D721Med (cell line): ENCODE measurements at places on chromosomes 16 and 17.

DNA sequence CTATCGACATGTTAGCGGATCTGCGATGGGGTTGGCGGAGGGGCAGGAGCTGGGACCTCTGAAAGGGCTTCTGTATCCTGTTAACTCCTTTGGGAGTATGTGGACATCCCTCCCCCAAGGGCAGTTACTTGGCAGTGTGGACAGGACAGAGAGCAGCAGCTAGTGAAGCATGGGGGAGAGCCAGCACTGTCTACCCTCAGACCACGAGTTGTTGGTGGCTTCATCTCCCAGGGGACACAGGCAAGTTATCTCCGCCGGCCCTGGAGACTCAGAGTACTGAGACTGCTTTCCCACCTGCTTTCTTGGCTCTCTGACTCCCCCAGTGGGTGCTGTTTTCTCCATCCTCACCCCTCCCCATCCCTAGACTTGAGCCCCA, 5.3 kb upstream of the GFAP start:
- no peak for DNase-seq

- DNase-seq: no peak
These were observed 34.3 kb downstream of the C17orf75 start for GRCh38 chr17:32307658-32308057.

- no peak for DNase-seq
These were observed 25.0 kb downstream of the METTL22 start for GRCh38 chr16:8646326-8647053.

DNA sequence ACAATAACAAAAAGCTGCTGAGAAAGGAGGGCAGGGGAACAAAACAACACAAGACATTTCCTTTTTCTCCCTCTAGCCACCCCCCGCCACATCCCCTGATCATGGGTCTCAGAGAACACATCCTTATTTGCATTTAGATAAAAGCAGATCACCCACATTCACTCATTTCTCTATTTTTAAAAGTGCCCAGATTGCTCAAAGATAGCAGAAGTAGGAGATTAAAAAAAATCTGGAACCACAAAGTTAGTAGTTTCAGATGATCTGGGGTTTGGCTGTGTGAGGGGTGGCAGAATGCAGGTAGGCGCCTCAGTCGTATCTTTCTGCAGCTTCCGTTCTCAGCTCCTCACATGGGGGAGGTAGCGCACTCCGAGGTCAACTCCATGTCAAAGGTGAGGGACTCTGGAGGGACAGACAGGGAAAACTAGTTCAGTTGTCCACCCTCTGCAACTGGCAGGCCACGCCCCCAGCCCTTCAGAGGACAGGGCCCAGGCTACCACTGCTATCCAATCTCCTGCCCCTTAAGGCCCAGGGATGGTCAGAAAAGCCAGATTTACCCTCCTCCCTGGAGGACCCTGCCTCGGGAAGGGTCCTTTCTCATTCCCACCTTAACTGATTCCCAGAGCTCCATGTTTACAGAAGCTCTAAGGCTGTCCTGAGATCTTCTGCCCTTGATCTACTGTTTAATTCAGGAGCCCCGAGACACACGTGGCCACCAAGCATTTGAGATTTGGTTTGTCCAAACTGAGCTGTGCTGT, 27.3 kb downstream of the STAT5A start:
- DNase-seq: no peak

- no peak for DNase-seq
These were observed 433.9 kb downstream of the KCNJ2 start for GRCh38 chr17:70603226-70603625.
